PC-3 (cell line): ENCODE measurements at places on chromosomes 7 and 10. TPM values are rescaled to one million over a fixed set of nuclear protein-coding genes. Genes with fewer than 3 reads are reported as not detected.

- no peak overlapping the region for H3K4me3 ChIP-seq
- no peaks in the 10 kb centered on the region for H3K36me3 ChIP-seq
- H3K27me3 ChIP-seq: no peaks in the 10 kb centered on the region
- no peak overlapping the region for H3K27ac ChIP-seq
- no peak for DNase-seq
Observed at GRCh38 chr10:107477266-107477665, 312.8 kb upstream of the SORCS1 start.

GRCh38 chr10:82981137-82981723 is 1106.2 kb downstream of the NRG3 start:
- H3K27ac ChIP-seq: no peak overlapping the region
- no peaks in the 10 kb centered on the region for H3K36me3 ChIP-seq
- H3K27me3 ChIP-seq: no peaks in the 10 kb centered on the region
- DNase-seq: no peak
- no peaks in the 10 kb centered on the region for H3K4me1 ChIP-seq

- DNase-seq: peak; percentile 69
- no peaks in the 10 kb centered on the region for H3K36me3 ChIP-seq
- H3K27ac ChIP-seq: no peak overlapping the region
- no peaks in the 10 kb centered on the region for H3K27me3 ChIP-seq
- H3K4me3 ChIP-seq: no peak overlapping the region
- H3K4me1 ChIP-seq: no peaks in the 10 kb centered on the region
Observed at GRCh38 chr10:27558612-27559020, 54.5 kb downstream of the RAB18 start.

- H3K27ac ChIP-seq: no peak overlapping the region
- H3K36me3 ChIP-seq: no peaks in the 10 kb centered on the region
- DNase-seq: no peak
- no peaks in the 10 kb centered on the region for H3K27me3 ChIP-seq
- no peak overlapping the region for H3K4me3 ChIP-seq
Observed at GRCh38 chr10:33897291-33897752, 562.9 kb upstream of the NRP1 start.

DNA sequence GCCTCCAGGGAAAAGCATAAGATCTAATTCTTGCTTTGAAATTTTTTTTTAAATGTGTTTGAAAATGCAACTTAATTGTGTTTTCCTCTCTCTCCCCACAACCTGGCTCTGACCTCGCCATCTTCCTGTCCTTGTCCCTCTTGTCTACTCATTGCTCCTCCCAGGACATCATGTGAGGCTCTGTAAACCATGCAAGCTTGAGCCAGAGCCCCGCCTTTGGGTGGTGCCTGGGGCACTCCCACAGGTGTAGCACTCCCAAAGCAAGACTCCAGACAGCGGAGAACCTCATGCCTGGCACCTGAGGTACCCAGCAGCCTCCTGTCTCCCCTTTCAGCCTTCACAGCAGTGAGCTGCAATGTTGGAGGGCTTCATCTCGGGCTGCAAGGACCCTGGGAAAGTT is 9.8 kb upstream of the CDHR1 start:
- no peaks in the 10 kb centered on the region for H3K27me3 ChIP-seq
- no peak overlapping the region for H3K27ac ChIP-seq
- no peak for DNase-seq
- H3K4me3 ChIP-seq: no peak overlapping the region
- H3K36me3 ChIP-seq: no peaks in the 10 kb centered on the region

GRCh38 chr7:13841284-13841683 is 148.2 kb downstream of the ETV1 start:
- H3K27me3 ChIP-seq: no peaks in the 10 kb centered on the region
- no peak overlapping the region for H3K4me3 ChIP-seq
- no peak for DNase-seq
- H3K36me3 ChIP-seq: no peaks in the 10 kb centered on the region

DNA sequence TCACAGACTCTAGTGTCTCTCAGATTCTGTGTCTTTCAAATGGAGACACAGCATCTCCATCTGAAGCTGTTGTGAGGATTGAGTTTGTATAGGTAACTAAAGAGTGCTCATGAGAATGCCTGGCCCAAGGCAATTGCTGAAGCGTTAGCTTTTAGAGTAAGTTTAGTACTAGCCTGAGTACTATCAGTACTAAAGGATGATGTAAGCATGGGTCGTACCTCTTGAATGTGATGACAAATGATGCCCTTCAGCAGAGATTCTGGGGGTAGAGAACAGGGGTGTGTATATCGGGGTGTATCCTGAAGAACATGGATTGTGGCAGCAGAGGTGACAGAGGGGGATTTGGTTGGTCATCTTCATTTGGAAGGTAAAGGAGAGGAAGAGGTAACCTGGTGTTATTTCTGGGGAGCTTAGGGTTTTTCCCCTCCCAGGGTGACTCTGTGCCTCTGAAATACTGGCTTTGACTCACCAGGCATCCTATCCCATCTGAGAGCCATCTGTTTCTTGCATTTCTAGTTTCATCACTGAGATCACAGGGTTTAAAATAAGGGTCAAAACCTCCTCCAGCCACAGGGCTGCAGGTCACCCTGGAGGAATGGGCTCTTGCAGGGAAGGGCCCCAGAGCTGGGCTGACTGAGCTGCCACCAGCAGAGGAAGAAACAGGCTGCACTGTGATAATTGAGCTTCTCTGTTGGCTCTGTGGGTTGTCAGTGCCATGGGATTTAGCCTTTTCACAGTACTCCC is 756.0 kb downstream of the KCNMA1 start:
- no peaks in the 10 kb centered on the region for H3K36me3 ChIP-seq
- H3K27me3 ChIP-seq: peaks cover 15% of the 10 kb centered on the region; the same call in 1 of the 2 replicates
- H3K4me3 ChIP-seq: no peak overlapping the region
- no peak for DNase-seq
- H3K4me1 ChIP-seq: no peaks in the 10 kb centered on the region
- H3K27ac ChIP-seq: no peak overlapping the region

GRCh38 chr10:127150136-127150535 is 46.3 kb downstream of the INSYN2A start:
- H3K27me3 ChIP-seq: no peaks in the 10 kb centered on the region
- no peaks in the 10 kb centered on the region for H3K36me3 ChIP-seq
- no peak overlapping the region for H3K4me3 ChIP-seq
- peaks cover 57% of the 10 kb centered on the region for H3K4me1 ChIP-seq
- peak; percentile 55 for DNase-seq
- peak overlapping the region; percentile 16; the same call in 1 of the 2 replicates for H3K27ac ChIP-seq

DNA sequence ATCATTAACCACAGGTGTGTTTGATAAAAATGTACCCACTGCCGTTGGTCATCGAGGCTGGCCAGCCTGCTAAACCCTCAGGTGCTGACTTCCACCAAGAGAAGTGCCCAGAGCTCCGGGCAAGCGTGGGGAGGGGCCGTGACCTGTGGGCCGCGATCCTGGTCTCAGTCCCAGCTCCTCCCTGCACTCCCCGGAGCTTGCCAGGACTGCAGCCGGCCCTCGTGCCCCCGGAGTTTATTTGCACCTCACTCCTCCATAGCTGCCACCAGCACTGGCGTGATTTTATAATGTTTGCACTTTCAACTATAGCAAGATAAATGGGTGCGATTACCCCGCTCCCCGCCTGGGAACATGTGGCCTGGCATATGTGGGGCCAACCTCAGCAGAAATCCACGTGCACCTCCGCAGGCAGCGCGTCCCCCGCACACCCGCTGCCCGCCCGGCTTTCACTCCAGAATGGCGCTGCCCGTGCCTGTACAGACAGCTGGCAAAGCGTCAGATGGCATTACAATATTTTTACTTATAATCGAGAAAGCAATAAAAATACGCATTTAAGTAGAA is 30.8 kb downstream of the UNCX start:
- DNase-seq: no peak
- peaks cover 85% of the 10 kb centered on the region for H3K27me3 ChIP-seq
- no peak overlapping the region for H3K27ac ChIP-seq
- no peaks in the 10 kb centered on the region for H3K36me3 ChIP-seq
- H3K4me1 ChIP-seq: peaks cover under 1% of the 10 kb centered on the region; the same call in 1 of the 2 replicates

DNA sequence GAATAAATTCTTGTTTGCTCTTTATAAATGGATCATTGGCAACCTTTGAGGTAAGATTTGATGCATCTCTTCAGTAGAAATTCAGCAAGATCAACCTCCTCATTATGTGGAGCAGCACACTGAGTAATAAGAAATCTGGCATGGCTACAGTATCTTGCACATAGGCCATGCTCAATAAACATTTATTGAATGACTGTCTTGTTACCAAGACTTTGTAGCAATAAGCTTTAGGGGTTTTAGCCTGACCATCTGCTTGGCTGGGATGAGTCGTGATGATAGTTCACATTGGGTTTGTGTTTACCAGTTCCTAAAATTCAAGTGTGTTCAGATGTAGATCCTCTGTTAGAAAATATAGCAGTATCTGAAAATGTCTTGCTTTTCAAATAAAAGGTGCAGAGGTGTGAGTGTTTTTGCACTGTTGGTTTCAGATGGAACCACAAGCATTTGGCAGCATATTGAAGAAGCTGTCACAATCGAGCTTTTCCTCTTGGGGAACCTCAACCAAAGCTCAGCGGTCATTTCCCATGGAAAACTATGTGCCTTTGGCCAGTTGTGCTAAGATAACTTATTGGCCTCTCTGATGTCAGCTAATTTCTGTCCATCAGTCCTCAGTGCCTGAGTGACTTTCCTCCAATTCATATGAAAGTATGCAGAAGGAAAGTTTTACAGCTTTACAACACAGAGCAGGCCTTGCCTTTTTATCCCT is 442.6 kb downstream of the GFRA1 start:
- DNase-seq: peak; percentile 3
- no peaks in the 10 kb centered on the region for H3K36me3 ChIP-seq

DNA sequence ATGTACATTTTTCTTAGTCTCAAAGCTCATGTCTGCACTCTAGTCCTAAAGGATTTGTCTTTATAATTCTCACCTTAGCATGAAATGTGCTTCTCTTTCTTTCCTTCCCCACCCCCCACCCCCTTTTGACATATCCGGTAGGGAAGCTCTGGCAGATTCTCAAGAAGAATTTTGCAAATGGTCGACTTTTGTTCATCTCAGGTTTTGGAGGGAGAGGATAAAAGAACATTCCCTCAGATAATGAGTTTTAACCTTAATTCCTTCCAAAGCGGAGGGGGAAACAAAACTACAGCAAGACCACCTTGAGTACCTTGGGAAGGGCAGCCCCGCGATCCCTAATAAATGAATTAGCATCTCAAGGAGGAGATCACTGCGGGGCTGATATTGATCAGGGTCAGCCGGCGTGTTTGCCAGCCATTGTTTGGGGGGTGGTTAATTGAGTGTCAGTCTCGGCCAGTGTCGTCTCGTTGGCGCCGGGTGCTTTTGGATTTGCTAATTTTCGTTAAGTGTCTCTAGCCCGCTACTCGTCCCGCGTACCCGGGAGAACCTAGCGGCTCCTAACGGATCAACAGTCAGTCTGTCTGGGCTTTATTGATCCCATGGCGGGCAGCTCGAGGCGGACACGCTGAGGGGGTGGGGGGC is 874 bp upstream of the BAMBI start:
- H3K36me3 ChIP-seq: no peaks in the 10 kb centered on the region
- H3K27me3 ChIP-seq: no peaks in the 10 kb centered on the region
- DNase-seq: no peak
- H3K4me3 ChIP-seq: peak overlapping the region; percentile 73
- H3K4me1 ChIP-seq: peaks cover 10% of the 10 kb centered on the region

DNA sequence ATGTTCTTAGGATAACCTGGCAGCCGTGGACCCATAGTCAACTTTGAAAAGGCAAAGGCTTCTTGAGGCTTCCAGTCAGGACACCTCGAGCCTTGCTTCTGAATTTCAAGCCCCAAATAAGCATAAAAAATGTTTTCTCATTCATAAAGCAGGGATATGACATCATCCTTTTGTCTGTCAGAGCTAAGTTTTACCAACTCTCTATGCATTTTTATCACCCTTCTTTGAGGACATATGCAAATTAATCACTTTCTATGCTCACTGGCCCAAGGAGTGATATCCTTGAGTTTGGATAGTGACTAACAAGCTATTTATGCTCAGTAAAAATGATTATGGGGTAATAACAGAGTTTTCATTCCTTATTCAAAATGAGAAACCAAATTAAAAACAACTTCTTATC is 159.4 kb downstream of the ANLN start:
- DNase-seq: no peak
- H3K27ac ChIP-seq: no peak overlapping the region
- H3K36me3 ChIP-seq: no peaks in the 10 kb centered on the region
- H3K4me1 ChIP-seq: no peaks in the 10 kb centered on the region
- no peaks in the 10 kb centered on the region for H3K27me3 ChIP-seq

SGCE gene
- total RNA-seq: 30.4 and 31.5 TPM in 2 replicates

CYP26A1 gene
- 0.26 TPM in 1 of 2 replicates, not detected in the other for total RNA-seq

PRPS1L1 gene
- not detected in 2 replicates for total RNA-seq

HKDC1 gene
- total RNA-seq: 0.44 and 1.2 TPM in 2 replicates

VOPP1 gene
- total RNA-seq: 60.2 and 64.8 TPM in 2 replicates

ZNF117 gene
- 1.9 and 2.1 TPM in 2 replicates for total RNA-seq
